ENCODE measurements at places on chromosomes 11 and 22. TPM values are rescaled to one million over a fixed set of nuclear protein-coding genes. Genes with fewer than 3 reads are reported as not detected.

DNA sequence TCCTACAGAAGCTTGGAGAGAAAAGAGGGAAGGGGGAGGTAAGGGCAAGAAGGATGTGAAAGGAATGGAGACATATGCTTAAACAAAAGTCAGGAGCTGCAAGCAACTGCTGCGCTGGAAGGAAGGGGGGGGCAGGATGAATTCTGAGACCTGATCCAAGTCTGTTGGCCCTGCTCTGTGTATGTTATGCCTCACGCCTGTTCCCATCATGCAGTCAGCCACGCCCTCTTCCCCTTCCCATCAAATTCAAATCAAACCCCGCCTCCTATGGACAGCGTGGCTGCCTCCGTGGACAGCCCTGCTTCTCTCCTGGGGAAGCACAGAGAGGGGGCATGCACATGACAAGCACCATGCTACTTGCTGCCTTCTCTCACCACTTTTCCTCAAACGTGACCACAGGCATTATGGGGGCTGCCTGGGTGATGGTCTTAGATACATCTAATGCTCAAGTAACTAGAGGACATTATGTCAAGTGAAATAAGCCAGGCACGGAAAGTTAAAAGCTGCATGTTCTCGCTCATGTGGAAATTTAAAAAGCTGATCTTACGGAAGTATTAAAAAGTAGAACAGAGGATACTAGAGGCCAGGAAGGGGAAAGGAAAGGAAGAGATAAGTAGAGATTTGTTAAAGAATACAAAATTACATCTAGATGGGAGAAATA lies 45.8 kb upstream of the CYP2D6 start:
- H3K27me3 ChIP-seq: no peaks in the 10 kb centered on the region
- DNase-seq: no peak
- peaks cover 9% of the 10 kb centered on the region for H3K36me3 ChIP-seq
- no peak overlapping the region for H3K4me3 ChIP-seq

DNA sequence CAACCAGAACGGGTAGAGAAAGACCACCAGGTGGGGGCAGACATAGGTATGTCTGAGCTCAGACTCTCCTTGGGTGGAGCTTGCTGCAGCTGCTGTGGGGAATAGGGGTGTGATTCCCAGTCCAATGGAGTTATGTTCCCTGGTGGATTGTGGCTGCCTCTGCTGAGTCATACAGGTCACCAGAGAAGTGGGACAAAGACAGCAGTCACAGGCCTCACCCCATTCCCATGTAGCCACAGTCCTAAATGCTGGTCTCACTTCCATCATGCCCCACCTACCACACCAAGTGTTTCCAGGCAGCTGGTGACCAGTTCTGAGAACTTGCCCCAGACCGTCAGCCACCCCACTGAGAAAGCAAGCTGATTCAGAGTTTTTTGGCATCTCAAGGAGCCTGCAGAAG lies 17.5 kb downstream of the OR52E5 start:
- H3K27me3 ChIP-seq: no peaks in the 10 kb centered on the region
- H3K4me3 ChIP-seq: no peak overlapping the region
- H3K27ac ChIP-seq: no peak overlapping the region
- no peaks in the 10 kb centered on the region for H3K36me3 ChIP-seq

DNA sequence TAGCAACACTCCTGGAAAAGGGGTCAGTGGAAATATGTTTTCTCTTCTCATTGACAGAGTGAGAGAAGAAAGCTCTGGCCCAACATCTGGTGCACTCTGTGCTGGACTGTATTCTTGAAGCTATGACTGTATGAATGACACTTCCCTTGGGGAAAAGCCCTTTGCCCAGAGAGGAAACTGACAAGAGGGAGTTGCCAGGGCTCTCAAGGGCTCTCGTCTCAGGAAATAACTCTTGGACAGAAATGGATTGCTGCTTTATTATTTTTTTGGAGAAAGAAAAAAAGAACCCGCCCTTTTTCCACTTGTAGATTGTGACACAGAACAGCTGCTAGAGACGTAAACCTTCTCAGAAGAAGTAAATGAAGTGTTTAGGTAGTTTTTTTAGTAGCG lies 11.4 kb downstream of the ETS1 start:
- peak overlapping the region; percentile 13 for H3K4me3 ChIP-seq
- DNase-seq: no peak
- H3K4me1 ChIP-seq: peaks cover 25% of the 10 kb centered on the region
- peak overlapping the region; percentile 72 for H3K27ac ChIP-seq
- no peaks in the 10 kb centered on the region for H3K27me3 ChIP-seq

DNA sequence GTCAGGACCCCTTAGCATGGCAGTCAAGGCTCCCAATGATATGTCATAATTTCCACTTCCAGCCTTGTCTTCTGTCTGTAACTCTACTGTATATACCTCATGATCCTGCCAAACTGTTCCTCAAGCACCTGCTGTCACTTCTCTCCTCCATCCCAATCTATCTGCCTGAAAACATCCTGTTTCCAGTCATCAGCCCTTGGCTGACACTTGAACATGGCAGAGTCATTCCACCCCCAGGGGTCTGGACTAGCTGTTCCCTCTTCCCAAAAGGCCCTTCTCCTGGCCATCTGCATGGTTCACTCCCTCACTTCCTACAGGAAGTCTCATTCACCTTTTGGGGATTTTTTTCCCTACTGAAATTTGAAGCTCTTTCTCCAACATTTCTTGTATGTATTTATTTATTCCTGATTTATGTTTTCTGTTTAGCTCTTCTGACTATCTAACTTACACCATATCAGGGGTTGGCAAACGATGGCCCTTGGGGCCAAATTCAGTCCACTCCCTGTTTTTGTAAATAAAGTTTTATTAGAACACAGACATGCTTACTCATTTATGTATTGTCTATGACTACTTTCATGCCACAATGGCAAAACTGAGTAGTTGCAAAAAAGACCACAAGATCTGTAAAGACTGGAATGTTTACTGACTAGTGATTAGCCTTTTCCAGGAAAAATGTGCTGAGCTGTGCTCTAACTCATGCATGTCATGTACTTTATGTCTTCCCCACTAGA lies 278.4 kb downstream of the KIRREL3 start:
- no peak for DNase-seq
- no peaks in the 10 kb centered on the region for H3K36me3 ChIP-seq
- peaks cover 4% of the 10 kb centered on the region for H3K27me3 ChIP-seq
- no peak overlapping the region for H3K4me3 ChIP-seq

GRCh38 chr22:25353516-25354445 lies 134.3 kb downstream of the CRYBB2 start:
- H3K27me3 ChIP-seq: no peaks in the 10 kb centered on the region
- peak; percentile 73 for DNase-seq
- peaks cover 3% of the 10 kb centered on the region for H3K4me1 ChIP-seq
- H3K4me3 ChIP-seq: no peak overlapping the region
- no peak overlapping the region for H3K27ac ChIP-seq

DNA sequence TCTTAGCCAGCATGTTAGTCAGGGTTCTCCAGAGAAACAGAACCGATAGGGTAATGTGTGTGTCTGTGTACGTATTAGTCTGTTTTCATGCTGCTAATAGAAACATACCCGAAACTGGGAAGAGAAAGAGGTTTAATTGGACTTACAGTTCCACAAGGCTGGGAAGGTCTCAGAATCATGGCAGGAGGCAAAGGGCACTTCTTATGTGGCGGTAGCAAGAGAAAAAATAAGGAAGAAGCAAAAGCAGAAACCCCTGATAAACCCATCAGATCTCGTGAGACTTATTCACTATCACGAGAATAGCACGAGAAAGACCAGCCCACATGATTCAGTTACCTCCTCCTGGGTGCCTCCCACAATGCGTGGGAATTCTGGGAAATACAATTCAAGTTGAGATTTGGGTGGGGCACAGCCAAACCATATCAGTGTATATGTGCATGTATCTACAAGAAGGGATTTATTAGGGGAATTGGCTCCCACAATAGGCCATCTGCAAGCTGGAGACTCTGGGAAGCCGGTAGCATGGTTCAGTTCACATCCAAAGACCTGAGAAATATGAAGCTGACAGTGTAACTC lies 173.7 kb upstream of the NECTIN1 start:
- H3K36me3 ChIP-seq: no peaks in the 10 kb centered on the region
- DNase-seq: no peak
- H3K27ac ChIP-seq: no peak overlapping the region
- H3K27me3 ChIP-seq: peaks cover 50% of the 10 kb centered on the region
- H3K4me1 ChIP-seq: no peaks in the 10 kb centered on the region

GRCh38 chr11:111148953-111149352 lies 96.6 kb upstream of the POU2AF2 start:
- no peak for DNase-seq
- H3K4me3 ChIP-seq: no peak overlapping the region
- peak overlapping the region; percentile 74 for H3K27ac ChIP-seq
- no peaks in the 10 kb centered on the region for H3K36me3 ChIP-seq

The C22orf31 gene
- total RNA-seq: not detected

The PVALB gene
- not detected for total RNA-seq

All from chondrocyte (in vitro differentiated cells).